ENCODE measurements at places on chromosomes 6 and 20. TPM values are rescaled to one million over a fixed set of nuclear protein-coding genes. Genes with fewer than 3 reads are reported as not detected.

The HMGCLL1 gene
- not detected for polyA plus RNA-seq

The MCCD1 gene
- polyA plus RNA-seq = not detected

The TP53TG5 gene
- polyA plus RNA-seq = 0.16 TPM

The DEF6 gene
- polyA plus RNA-seq = 54.5 TPM

The ADGRF5 gene
- not detected for polyA plus RNA-seq

GRCh38 chr6:121652726-121653623, 217.5 kb downstream of the GJA1 start:
- no peak for DNase-seq

DNA sequence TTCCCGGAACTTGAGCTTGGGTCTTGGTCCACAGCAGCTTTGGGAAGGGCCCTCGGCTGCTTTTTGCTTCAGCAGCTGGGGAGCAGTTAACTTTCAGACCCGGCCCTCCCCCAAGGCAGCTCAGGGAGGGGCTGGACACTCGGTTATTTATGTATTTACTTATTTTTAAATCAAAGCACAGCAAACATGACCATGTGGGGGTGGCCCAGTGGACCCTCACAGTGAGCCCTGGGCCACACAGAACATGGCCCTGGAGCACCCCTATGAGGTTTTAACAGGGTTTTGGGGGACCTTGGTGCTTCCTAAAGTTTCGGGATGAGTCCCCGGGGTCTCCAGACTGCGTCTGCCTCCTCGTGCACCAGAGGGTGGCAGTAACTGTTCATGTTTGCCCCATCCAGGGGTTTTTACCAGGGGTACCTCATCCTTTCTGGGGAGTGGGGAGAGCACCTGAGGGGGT, 26.6 kb upstream of the NPBWR2 start:
- DNase-seq = no peak

DNA sequence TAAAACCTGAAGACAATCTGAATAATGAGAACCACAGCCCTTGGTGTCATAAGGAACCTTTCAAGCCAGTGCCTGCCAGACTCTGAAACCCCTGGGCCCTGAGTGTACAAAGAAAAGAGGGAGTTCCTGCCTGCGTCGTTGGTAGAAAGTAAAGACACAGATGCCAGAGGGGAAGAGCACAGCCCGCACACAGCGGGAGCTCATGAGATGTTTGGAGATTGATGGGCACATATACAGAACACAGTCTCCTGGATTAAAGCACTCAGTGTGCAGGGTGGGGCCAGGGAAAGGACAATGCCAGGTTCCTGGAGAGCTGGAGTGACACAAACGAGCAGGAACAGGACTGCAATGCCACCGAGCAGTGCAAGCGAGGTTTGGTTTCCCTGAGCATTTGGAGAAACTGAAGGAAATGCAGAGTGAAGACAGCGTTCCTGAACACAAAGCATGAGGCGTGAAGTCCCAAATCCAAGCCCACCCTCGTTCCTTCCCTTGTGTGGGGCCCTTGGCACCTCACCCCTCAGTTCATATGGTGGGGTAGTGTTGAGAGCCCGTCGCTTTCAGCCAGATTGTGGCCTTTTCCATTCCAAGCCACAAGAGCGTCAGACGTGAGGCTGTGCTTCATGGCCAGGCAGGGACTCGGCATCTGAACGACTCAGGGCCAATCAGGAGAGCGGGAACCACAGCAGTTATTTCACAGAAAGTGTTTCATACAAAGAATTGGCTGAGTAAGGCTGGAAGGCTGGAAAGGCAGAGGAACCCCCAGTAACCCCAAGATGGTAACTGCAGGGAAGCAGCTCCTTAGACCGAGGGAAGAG, 41.0 kb upstream of the RPS6KA2 start:
- DNase-seq = no peak

- no peak for DNase-seq
Observed at GRCh38 chr20:19304886-19305415, 92.5 kb downstream of the SLC24A3 start.

DNA sequence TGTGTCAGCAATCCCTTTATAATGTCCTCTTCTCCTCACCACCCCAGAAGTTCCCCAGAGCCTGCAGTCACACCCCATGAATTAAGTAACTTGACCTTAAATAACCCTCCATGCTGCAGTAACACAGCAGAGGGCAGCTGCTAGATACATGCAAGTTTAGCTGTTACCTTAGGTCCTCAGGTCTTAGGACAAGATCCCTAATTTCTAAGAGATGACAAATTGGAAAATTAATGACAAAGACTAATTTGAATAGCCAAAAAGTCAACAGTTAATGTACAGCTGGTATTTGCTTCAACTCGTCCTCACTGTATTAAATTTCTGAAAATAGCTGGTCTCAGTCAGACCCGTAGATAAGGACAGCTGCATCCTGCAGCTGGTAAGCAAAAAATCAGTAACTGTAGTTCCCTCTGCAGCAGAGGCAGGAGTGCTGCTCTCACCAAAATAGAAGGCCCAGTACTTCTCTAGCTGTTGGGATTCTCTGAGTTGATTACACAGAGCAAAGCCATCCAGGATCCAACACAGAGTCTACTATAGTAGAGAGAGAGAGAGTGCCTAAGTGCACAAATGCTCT, 62.4 kb downstream of the TNFRSF21 start:
- DNase-seq = peak; percentile 14

DNA sequence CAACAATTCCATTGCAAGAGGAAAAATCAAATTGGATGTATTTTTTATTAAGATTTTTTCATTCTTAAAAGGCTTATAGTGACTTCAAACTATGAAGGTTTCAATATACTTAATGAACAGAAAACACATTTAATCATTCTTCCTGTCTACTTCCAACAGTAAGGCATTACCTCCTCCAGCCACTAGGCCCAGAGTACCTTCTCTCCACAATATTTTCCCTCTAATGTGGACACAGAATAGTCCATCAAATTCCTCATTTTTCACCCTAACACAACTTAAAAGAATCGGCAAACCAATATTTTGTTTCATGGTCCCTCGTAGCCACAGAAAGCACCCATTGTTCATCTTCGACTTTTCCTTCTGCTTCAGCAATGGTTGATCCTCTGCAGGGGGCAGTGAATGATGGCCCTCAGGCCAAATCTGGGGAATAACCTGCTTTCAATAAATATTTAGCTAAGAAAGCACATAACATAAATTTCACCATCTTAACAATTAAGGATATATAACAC, 335.4 kb upstream of the ID4 start:
- DNase-seq = no peak

DNA sequence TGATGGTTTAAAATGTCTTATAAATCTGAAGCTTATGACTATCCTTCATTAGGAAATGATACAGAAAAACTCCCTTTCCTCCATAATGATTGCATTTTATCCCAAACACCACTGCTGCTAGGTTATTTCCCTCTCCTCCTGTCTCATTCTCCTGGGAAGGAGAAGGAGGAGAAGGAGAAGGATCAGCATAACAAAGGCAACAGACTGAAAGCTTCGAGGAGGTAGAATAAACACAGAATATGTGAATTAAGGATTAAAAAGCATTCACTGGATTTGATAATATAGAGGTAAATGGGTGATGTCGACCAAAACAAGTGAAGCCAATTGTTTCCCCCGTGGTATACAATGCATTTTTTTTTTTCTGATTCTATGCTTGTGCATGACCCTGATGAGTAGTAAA, 82.0 kb downstream of the WASF1 start:
- no peak for DNase-seq

DNA sequence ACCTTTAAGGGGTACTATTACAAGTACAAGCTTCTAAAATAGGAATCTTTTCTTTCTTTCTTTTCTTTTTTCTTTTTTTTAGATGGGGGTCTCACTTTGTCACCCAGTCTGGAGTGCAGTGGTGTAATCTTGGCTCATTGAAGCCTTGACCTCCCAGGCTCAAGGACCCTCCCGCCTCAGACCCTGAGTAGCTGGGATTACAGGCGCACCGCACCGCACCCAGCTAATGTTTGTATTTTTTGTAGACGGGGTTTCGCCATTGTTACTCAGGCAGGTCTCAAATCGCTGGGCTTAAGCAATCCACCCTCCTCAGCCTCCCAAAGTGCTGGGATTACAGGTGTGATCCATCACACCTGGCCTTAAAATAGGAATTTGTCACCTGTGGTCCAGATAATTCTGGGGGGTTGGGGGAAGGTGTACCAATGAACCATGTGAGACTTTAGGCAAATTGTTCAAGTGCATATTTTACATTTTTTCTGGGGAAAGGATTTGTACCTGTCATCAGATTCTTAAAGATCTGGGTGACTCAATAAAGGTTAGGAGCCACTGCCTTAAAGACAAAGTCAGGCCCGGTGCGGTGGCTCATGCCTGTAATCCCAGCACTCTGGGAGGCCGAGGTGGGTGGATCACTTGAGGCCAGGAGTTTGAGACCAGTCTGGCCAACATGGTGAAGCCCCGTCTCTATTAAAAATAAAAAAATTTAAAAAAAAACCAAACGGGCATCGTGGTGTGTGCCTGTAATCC, 19.7 kb upstream of the SYNJ2 start:
- DNase-seq = no peak

DNA sequence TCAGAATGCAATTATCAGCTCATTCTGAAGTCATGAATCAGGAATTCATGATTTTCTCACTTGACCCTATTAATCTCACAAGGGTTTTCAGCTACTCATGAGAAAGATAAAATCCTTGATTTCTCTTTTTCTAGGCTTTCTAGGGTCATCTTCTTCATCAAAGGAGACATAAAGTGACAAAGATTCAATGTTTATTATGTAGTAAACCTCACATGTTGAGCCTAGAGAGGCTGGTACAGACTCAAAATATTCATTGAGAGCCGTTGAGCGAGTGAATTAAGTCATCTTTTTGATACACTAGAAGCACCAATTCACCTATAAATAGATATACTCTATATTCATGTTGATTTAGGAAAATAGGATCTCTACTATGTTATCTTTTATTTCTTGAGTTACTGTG, 104.8 kb upstream of the TRAF3IP2 start:
- no peak for DNase-seq

DNA sequence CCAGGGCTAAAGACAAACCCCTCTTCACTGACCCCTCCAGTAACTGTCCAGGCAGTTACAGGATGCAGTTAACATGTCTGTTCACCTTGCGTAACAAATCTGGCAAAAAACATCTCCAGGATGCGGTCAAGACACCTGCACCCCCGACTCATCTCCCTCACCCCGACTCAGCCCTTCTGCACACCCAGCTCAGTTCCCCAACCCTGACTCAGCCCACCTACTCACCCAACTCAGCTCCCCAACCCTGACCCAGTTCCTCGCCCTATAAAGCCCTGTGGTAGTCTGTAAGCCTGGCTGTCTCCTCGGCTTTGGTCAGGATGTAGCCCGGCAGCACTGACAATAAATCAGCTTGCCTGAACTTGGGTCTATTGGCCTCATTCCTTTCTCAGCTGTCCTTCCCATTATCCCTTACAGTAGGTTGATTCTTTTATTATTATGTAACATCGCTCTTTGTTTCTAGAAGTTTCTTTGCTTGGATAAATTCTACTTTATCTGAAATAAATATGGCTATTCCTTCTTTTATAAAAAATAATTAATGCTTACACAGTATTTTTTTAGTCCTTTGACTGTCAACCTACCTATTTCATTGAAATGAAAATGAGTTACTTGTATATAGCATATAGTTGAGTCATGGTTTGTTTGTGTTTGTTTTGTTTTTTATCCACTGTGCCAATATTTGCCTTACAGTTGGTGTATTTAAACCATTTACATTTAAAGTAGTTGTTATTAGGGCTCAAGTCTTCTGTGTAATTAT, 12.9 kb upstream of the ADTRP start:
- no peak for DNase-seq

DNA sequence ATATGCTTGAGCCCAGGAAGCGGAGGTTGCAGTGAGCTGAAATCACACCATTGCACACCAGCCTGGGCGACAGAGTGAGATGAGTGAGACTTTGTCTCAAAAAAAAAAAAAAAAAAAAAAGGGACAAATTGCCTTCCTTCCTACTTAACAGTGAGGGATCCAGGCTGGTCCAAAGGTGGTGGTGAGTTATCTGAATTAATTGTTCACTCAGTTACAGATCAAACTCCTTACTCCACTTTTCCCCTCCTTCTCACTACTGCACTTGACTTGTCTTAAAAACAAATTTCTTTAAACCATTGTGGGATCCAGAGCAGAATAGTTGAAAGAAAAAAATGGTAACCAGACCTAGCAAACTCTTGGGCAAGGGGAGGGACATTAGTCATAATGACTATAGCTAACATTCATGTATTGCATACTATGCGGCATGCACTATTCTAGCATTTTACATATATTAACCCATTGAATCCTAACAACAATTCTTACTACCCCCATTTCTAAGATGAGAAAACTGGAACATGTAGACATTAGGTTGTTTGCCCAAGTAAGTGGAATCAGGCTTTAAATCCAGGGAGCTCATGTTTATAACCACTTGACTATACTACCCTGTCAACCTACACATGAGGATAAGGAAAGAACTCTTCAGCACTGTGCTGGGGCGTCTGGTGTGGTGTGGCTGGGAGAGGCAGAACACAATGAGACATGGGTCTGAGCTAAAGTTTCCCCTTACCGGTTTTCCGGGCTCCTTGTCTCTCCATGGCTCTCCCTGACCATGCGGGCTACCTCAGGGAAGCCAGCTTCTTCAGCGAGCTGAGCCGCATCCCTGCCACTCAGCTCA, 1.5 kb downstream of the GPANK1 start:
- no peak for DNase-seq

Data from naive B cell (primary cell).